ENCODE measurements at places on chromosomes 16 and 17. TPM values are rescaled to one million over a fixed set of nuclear protein-coding genes. Genes with fewer than 3 reads are reported as not detected.

DNA sequence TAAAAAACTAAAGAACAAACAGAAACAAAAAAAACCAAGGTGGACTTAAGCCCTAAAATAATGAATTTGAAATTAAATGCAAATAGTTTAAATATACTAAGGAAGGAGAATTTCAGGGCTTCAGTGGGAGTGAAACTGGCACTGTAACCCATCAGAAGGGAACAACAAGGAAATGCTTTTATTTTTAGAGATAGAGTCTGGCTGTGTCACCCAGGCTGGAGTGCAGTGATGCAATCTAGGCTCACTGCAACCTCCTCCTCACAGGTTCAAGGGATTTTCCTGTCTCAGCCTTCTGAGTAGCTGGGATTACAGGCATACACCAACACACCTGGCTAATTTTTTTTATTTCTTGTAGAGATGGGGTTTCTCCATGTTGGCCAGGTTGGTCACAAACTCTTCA lies 625.2 kb upstream of the CDH8 start:
- DNase-seq = no peak

The NEUROD2 gene
- total RNA-seq = not detected

GRCh38 chr17:29567554-29568330 lies 759 bp upstream of the TP53I13 start:
- DNase-seq = peak; percentile 45

- DNase-seq = peak; percentile 30
Observed at GRCh38 chr17:56908001-56908542, 5.8 kb downstream of the TRIM25 start.

The PPY gene
- total RNA-seq = not detected

Measured in lung microvascular endothelial cell (primary cell).